M059J (cell line): ENCODE measurements at places on chromosomes 2 and 18.

DNA sequence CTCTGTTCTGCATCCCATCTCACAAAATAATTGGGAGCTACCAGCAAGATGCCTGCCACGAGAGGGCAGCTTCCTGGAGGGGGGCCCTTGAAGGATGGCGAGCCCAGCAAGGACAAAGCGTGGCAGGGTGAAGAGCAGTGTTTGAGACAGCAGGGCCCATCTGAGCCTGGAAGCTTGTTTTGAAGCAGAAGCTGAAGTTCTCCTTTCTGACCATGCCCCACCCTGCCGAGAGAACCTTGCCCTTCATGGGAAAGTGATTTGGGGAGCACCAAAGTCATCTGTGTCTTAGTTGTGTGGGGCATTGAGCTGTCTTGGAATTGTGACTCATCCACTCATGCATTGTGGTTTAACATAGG is 216.3 kb downstream of the BCL11A start:
- no peak for DNase-seq

- no peak for DNase-seq
Measured at GRCh38 chr2:175025946-175026345, 20.8 kb upstream of the CHN1 start.

GRCh38 chr18:74525741-74526140 is 8.6 kb upstream of the CNDP1 start:
- DNase-seq, result no peak

GRCh38 chr2:29123617-29124349 is 8.6 kb downstream of the CLIP4 start:
- peak; percentile 90 for DNase-seq

- DNase-seq, result no peak
Measured at GRCh38 chr2:170113168-170113894, 64.6 kb upstream of the MYO3B start.

- DNase-seq, result peak; percentile 50
Measured at GRCh38 chr2:144517866-144518747, 1.8 kb downstream of the ZEB2 start.

GRCh38 chr18:47172476-47172875 is 3.7 kb downstream of the IER3IP1 start:
- DNase-seq, result no peak

DNA sequence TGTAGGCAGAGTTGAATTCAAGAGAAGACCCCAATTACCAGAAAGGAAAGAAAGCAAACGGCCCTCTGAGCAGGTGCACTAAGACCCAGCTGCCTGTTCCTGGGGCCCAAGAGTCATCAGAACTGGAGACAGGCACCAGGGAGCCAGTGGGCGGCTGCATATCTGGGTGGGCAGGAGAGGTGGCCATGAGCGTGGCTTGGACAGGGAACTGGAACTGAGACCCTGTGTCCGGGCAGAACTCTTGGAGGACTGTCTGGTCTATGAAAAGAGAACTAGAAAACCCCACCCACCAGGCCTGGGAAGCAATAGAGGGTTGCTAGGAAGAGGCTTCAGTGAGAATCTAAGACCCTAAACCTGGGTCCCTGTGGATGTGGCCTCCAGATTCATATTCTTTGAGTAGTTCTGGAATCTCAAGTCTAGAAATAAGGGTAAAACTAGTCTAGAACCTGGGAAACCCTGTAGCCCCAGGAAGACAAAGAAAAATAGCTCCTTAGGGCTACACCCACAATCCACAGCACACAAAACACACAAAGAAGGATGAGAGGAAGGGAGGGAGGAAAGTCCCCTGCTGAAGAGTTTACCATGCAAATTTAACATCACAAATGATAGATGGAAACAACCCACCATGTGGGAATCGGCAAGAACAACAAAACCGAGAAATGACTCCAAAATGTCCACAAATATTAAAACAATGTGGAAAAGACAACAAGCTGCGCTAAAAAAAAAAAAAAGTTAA is 147.0 kb downstream of the HDAC4 start:
- no peak for DNase-seq

DNA sequence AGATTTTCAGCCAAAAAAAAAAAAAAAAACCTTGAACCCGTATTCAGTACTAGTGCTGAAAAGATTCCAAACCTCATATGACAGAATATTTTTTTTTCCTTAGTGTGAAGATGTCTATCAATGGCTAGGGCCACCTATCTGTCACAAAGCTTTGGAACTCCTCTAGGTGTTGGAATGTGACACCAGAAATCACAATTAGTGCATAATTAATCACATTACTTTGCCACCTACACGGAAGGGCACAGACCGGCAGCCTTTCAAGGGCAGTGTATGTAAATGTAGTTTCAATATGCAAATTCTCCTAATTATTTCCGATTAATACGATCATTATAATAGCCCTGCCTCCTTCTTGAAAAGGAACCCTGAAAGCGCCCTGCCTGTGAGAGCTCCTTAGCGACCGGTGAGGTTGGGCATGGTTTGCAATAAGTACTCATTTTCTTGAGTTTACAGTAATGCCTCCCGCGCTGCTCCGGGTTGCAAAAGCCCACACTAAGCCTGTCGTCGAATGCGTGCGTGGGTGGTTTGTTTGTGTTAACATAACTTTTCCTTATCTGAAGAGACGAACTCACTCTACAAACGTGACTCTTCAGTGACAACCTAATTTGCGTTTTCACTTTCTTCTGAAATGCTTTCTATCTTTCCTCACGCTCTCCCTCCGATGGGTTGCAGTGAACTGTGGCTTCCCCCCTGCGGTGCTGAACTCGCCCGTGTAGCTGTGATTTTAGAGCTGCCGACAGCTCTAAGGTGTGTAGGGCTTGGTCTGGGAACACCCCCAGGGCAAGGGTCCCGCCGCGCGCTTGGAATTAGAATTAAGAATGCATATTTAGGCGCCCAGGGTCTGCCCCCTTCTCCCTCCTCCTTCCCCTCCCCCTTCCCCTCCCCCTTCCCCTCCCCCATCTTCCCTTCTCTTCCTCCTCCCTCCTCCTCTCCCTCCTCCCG is 765 bp upstream of the ID2 start:
- DNase-seq, result peak; percentile 78

GRCh38 chr2:160609346-160609745 is 115.7 kb upstream of the RBMS1 start:
- DNase-seq, result no peak

- DNase-seq, result no peak
Measured at GRCh38 chr18:8399138-8399537, 210.1 kb upstream of the RAB12 start.

DNA sequence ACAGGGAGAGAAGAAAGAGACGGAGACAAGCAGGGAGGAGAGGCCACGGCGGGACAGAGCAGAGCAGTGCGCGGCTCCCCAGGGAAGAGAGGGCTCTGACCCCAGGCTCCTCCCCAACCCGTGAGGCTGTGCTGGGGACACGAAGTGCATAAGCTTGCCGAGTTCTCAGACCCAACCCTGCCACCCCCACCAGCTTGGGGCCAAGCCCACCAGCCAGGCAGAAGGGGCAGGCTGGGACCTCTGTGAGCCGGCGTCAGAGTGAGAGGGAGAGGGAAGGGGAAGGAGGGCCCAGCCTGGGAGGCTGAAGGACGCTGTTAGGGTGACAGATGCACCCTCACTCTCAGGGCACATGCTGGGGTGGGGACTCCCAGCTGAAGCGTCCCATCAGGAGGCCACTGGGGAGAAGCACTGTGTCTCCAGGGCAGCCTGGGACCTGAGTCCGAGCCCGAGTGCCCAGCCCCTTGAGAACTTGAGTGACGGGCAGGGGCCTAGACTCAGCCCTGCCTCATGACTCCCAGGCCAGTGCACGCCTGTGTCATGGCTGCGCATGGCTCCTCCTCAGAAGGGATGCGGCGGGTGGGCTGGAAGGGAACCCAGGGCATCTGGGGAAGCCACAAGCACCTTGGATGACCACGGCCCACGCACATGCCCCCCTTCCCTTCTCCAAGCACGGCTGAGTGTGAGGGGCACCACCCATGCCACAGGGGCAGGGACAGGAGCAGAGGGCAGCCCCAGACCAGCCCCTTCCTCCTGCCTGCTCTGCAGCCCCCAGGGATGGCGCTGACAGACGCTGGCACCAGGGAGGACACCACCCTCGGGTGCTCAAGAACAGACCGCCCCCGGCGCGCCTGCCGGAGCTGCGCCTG is 31.0 kb downstream of the MTERF4 start:
- no peak for DNase-seq

- no peak for DNase-seq
Measured at GRCh38 chr18:48921305-48922225, 29.2 kb downstream of the SMAD7 start.

- peak; percentile 60 for DNase-seq
Measured at GRCh38 chr2:241223211-241224017, 34.9 kb downstream of the ANO7 start.

DNA sequence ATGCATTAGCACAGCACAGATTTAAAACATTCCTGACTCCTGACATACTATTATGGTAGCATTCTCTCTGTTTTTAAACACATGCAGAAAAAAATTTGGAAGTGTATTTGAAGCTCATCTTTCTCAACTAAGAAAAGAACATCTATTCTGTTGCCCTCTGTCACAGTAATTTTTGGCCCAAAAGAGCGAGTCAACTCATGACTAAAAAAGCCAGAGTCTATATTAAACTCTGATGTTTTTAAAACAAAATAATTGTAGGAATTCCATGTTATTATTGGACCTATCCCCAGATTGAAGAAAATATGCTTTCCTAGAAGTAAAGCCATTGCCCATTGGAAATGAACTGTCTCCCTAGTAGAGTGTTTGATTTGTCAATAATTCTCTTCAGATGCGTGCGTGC is 96.7 kb downstream of the CRIM1 start:
- peak; percentile 19 for DNase-seq

DNA sequence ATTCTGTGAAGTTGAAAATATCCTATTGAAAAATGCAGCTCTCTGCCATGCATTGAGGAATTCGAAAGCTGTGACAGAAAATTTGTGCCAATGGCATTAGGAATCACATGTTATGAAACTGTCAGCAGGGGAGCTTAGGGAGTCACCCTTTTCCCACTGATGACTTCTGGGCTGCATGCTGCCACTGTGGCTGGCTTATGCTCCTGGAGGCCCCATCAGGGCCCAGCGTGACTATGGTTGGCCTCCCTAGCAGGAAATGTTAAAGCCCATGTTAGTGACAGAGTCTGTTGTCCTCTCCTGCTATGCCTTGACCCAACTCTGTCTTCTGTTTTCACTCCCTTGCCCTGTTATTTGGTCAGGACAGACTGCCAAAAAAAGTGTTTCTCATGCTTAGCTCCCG is 139.5 kb upstream of the DAPL1 start:
- no peak for DNase-seq

GRCh38 chr2:179435566-179435965 is 170.9 kb upstream of the SESTD1 start:
- DNase-seq, result no peak

GRCh38 chr2:128635361-128635900 is 316.8 kb upstream of the HS6ST1 start:
- DNase-seq, result no peak

DNA sequence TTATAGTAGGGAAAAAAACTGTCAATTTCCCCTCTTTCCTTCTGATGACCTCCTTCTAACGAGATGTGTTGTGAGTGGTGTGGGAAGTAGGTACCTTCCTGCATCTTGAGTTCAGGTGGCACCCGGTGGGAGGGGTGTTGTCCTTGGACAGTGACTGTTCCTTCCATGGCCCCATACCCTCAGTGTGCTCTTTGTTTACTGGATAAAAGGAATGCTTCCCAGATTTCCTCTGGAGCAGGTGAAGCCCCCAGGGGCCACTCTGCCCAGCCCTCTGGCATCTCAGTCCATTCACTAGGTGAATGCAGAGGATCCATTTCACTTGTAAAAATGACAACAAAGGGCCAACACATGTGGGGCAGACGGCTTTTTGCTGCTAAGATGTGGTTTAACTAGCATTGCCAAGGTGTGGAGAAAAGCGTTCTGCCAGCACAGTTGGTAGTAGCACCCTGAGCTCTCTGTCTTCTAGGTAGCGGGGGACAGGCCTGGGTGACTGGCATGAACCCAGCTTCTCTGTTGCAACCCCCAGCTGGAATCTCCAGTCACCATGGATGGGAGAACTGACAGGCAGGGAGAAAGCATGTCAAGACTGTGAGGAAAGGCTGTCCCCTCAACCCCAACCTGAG is 6.9 kb downstream of the GDF7 start:
- no peak for DNase-seq

DNA sequence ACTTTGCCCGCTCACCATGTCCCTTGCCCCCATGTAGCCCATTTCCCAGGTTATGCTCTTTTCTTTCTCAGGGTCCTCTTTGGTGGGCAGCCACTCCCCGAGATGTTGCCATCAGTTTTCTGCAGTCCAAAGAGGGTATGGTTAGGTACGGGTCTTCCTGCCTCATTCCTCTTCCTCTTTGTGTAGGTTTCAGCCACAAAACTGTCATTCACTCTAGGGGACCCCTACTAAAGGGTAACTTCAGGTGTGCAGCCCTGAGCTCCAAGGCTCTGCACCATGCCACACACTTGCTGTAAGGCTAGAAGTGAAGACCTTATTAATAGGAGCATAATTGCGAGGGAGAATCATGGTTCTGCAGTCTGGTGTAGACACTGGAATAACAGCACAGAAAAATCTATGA is 99.8 kb upstream of the ZNF397 start:
- no peak for DNase-seq

DNA sequence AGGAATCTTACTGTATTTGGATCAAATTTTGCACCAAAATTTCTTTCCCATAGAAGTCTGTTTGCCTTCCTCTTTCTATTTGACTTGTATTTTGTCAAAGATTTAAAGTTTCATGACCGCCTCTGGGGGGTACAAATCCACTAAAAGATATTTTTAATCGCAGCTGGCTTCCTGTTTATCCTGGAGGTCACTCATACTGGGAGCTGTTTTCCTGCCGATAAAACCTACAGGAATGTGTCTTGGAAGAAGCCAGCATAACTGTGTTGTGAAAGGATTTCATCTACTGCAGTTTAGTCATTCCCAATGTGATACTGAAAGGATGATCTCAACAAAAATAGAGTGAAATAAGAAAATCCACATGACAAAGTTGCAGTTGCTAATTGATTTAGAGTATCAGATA is 184.0 kb downstream of the RIT2 start:
- peak; percentile 80 for DNase-seq

- no peak for DNase-seq
Measured at GRCh38 chr2:119710281-119710680, 31.3 kb downstream of the TMEM177 start.

- DNase-seq, result no peak
Measured at GRCh38 chr18:47558110-47558750, 306.8 kb upstream of the SKOR2 start.

GRCh38 chr2:26632624-26633185 is 8.5 kb downstream of the CIB4 start:
- DNase-seq, result no peak
